Endothelial cell of umbilical vein (primary cell): ENCODE measurements at places on chromosomes 7 and 10.
A peak's percentile ranks its signal among the peaks of the same experiment; 100 is the strongest.

DNA sequence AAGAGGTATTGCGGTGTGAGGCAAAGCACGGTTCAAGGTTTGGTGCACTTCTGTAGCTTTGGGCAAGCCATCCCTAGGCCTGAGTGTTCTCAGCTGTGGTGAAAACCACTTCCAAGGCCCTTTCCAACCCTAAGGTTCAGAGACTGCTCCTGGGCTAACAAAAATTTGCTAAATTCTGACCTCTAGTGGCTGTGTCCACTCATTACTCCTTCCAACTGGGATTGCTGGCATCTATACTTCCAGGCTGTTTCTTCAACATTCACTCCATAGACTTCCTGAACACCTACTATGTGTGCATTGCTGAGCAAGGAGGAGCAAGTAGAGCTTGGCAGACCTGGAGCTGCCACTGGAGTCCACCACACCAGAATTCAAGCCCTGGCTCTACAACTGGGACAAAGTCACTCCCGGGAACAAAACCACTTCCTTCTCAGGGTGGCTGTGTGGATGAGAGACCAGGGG, 29.3 kb upstream of the SH3PXD2A start:
- peak; percentile 70 for DNase-seq

DNA sequence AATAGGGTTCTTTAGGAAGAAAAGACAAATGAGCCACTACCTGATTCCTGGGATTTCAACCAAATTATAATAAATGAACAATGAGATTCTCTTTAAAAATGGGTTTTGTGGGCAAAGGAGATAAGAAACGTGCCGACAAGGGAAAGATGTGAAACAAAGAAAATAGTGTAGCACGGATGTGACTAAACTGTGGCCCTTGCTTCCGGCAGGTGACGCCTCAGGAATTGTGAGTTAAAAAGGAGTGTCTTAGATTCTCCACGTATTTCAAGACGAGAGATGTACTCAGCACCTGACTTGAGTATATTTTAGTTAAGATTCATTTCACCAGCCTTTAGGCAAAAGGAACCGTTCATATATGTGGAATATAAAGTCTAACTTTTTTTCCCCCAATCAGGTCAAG, 75.9 kb downstream of the DNAH11 start:
- no peak for DNase-seq

GRCh38 chr10:13414855-13415254, 66.8 kb upstream of the SEPHS1 start:
- peak; percentile 25 for DNase-seq

- no peak for DNase-seq
Measured at GRCh38 chr7:5539013-5539411, 115.4 kb upstream of the TNRC18 start.

DNA sequence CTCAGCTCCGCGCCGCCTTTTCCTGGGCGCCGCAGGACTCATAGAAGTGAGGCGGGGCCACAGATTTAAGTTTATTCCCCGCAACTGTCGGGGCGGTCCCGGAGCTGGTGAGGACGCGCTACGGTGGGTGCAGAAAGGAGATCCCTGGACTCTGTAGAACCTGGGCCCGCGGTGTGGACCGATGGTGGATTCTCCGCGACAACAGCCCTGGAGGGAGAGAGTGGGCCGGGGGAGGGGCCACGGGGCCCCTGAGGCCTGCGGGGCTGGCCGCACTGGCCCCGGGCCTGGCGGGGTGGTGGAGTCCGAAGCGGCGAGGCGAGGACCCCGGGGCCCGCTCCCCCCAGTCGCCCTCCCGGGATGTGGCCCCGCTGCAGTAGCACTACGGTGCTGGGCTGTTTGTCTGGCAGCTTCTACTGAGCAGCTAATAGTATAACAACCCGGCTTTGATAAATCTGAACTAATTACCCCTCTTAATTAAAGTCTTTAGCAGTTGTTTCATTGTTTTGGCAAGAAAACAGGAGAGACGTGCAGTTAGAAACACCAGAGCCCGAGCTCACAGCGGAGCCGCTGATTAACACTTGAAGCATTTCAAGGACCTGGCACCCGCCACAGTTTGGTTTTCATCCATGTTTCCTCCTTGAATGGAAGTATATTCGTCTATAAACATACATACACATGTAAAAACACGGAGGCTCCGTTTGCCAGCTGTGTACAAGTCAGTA, 4.2 kb downstream of the FEZF1 start:
- DNase-seq, result no peak

DNA sequence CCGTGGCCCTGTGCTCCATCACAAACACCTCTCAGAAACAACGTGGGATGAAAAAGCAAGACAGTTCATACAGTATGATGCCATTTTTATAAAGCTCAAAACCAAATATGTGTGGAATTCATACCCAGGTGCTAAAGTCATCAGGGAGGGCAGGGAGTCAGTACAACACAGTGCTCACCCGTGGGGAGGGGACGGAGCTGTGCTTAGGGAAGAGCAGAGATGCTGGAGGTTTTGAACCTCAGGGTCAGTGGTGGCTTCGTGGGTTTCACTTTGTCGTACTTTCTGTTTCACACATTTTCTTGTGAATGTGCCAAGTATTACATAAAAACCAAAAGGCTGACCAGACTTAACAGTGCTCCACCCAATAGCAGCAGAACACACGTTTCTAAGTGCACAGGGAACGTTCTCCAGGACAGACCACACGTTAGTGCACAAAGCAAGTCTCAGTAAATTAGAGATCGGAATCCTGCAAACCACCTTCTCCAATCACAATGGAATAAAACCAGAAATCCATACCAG, 21.2 kb downstream of the ZMIZ2 start:
- no peak for DNase-seq

GRCh38 chr10:114151486-114151885, 22.5 kb downstream of the CCDC186 start:
- peak; percentile 73 for DNase-seq

DNA sequence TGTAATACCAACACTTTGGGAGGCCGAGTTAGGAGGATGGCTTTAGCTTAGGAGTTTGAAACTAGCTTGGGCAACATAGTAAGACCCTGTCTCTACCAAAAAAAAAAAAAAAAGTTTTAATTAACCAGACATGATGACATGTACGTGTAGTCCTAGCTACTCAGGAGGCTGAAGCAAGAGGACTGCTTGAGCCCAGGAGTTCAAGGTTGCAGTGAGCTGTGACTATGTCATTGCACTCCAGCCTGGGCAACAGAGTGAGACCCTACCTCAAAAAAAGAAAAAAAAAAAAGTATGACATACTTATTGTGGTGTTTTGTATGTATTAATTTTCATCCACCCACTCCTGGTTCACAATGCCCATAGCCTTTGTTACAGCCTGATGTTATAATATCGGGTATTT, 69.7 kb downstream of the GSAP start:
- no peak for DNase-seq

DNA sequence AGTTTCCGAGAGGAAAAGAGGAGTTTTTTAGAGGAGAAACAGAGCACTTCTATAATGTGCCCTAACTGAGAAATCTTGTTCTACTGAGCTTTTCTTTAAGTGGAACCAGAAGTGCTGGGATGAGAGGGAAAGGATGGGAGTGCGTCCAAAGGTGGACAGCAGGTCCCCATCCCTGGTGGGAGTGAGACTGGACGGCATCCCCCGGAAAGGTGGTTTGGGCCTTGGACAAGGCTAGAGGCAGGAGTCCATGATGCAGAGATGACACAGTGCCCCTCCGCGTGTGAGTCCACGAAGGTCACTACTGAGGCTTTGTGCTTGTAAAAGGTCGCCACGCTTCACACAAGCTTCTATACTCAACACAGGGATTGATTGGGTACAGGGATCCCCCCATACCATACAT, 6.1 kb upstream of the EN2 start:
- DNase-seq, result no peak

- DNase-seq, result peak; percentile 30
Measured at GRCh38 chr10:24824124-24824523, 100.4 kb upstream of the ARHGAP21 start.
